ENCODE measurements at places on chromosomes 6 and 20.

DNA sequence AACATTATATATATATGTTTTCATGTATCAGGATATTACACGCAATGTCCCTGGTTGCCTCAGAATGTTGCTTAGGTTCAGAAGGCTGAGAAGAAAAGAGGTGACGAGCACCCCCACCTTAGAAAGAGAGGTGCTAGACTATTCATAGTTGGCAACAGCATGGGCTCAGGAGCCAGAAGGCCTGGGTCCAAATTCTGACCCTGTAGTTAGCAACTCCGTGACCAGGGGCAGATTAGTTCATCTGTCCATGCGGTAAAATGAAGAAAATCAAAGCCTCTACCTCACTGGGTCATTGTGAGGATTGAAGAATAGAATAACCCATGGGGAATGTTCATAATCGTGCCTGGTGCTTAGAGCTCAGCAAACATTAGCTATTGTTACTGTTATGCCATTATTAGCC lies 5.4 kb upstream of the SIRT5 start:
- no peak for DNase-seq

GRCh38 chr6:12165297-12165696 lies 124.9 kb upstream of the EDN1 start:
- DNase-seq, result no peak

- DNase-seq, result no peak
These were observed 6.3 kb upstream of the TSHZ2 start for GRCh38 chr20:52965819-52966218.

DNA sequence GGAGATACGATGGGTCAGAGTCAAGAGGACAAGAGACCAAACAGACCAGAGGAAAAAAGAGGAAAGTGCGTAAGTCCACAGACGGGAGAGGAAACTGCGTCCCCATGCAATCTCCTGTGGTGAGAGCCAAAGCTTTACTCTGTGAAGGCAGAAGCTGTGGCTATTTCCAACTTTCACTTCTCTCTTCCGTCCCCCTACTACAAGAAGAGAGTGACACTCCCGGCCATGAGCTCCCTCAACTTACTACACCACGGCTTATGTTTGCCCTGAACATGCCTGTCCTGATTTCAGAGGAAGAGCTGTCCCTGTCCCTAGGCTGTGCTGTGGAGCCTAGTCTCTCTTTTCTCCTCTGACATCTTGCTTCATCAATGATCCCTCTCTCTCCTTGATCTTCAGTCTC lies 11.5 kb upstream of the SSR1 start:
- DNase-seq, result no peak

DNA sequence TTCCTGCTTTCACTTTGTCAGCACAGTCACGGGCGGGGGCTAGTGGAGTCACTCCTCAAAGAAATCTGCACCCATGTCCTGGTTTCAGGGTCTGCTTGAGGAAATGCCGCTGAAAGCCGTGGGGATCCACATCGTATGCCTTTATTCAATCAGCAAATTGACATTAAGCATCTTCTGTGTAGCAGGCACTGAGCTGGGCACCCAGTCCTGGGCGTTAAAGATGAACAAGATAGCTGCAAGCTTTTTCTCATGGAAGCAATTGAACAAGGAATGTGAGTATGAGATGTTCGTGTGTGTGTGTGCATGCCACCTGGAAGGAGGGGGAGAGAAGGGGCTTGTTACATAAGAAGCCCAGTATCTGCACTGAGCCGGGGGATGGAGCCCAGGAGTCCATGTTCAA lies 243.9 kb downstream of the SMOC2 start:
- DNase-seq, result no peak
